ENCODE measurements at places on chromosomes 16 and 17.

- DNase-seq: no peak
These were observed 507 bp downstream of the COA3 start for GRCh38 chr17:42798011-42798382.

DNA sequence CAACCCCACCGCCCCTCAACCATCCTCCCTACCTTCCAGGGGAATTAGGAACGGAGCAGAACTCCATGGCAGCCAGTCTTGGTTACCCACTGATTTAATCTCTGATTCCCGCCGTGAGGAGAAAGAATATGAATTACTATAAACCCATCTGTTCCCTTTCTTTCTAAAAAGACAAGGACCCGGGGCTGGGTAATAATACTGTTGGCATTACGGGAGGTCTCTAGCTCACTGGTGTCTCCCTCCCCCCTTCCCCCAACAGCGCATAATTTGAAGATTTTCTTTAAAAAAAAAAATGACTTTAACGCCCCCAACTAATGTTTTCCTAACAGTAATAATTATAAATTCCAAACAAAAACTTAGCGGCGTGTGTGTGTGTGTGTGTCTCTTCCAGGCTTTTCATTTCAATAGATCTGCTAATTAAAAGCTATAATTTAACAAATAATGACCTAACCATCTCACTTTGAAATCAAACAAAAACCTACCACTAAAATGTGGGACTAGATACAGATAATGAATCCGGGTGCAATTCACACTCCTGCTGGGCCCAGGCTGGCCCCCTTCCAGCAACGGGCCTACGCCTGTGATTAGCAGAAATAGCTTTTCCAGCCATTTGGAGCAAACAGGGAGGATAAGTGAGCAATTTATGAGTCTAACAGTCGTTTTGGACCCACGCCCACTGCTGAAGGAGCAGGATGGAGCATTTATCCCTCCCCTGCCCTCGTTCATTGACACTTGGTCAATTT is 18.2 kb upstream of the BHLHA9 start:
- DNase-seq: no peak

DNA sequence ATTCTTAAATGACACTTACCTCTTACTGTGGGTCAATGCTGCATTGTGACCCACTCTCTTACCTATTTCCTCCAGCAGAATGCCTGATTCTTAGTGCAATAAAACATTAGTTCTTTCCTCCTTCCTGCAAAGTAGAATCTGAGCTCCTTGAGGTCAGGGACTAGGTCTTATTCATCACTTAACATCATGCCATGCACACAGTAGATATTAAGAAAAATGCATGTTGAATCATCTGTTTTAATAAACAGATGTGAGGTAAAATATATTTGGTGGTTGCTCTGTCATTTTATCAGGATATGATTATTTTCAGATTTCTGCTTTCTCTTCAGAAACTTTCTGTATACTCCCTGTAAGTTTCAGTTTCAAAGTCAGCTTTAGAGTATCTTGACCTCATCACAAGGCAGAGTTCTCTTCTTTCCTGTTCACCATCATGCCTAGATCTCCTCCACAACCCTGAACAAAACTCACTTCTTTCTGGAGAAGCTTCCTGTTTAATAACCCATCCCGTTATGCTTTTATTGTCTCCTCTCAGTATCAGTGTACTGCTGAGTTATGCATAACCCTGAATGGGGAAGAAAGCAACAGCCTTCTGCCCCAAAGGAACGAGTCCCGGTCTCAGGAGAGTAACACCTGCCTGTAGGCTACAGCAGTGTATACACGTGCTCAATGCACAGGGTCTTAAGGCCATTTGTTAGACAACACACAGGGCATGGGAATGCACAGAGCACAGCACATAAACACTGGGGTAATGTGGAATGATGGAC is 30.3 kb upstream of the SUPT4H1 start:
- no peak for DNase-seq

DNA sequence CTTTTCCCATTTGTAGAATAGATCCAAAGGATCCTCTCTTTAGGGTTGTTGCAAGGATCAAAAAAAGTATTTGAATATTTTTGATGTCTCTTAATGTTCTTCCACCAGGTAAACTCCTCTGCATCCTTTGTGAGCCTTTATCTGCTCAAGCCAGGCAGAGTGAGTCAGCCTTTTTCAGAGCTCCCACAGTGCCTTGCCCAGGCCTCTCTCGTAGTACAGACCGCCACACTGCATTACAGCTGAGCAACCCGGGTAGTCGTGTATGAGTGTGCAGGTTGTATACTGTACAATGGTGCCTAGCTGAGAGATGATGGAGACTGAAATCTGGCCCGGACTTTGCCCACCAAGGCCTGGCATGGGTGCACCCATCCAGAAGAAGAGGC is 20.9 kb downstream of the RHBDL3 start:
- DNase-seq: no peak

GRCh38 chr16:67268136-67268579 is 11.2 kb upstream of the PLEKHG4 start:
- DNase-seq: no peak

- no peak for DNase-seq
These were observed 184.5 kb downstream of the TANC2 start for GRCh38 chr17:63150490-63150889.

All from stimulated activated CD4-positive, alpha-beta T cell treated with anti-CD3 and anti-CD28 coated beads, Interleukin-12 subunit alpha, Interleukin-12 subunit beta, amount 100 ng/mL, for 4 hours (primary cell).